Upper lobe of left lung (tissue), 6 donors: ENCODE measurements at places on chromosomes 7 and 10. TPM values are rescaled to one million over a fixed set of nuclear protein-coding genes. Genes with fewer than 3 reads are reported as not detected.

DNA sequence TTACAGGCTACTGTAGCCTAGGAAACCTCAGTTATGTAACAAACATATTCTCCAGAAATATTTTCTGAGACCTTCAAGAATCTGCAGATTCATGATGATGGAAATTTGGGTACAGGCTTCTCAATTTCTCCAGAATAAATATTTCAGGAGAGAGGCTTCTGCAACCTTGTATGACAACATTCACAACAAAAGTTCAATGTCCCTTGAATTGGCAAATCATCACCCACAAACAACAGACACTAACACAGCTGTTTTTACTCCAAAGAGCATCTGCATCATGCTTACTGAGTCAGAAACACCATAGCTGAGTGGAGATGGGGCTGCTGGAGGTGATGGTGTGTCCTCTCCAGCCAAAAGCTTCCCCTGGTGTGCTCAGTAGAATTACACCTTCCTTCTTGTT, 9.3 kb upstream of the COBL start:
- no peak overlapping the region for H3K27ac ChIP-seq
- H3K4me1 ChIP-seq, result peaks cover 4% of the 10 kb centered on the region
- H3K36me3 ChIP-seq, result no peaks in the 10 kb centered on the region

ADRA2A gene
- 1.5 TPM for total RNA-seq

DNA sequence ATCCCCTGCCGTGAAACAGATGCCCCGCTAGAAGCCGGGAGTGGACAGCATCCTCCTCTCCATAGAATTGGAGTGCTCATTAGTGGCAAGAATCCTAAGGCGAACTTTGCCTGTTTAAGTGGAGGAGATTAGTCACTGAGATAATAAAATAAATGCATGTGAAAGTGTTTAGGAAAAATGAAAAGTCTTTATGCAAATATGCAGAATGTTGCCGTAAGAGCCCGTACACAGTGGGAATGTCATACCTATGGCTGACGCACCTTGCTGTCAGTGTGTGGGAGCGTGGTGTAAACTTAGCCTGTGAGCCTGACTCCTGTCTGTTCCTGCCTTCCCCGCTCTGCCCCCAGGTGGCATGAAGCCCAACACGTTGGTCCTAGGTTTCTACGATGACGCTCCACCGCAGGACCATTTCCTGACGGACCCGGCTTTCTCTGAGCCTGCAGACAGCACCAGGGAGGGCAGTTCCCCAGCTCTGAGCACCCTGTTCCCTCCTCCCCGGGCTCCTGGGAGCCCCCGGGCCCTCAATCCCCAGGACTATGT, 1.7 kb upstream of the TRIP6 start:
- peak overlapping the region; percentile 78 for H3K4me3 ChIP-seq
- H3K36me3 ChIP-seq, result peaks cover 29% of the 10 kb centered on the region
- peak overlapping the region; percentile 94 for H3K27ac ChIP-seq
- DNase-seq, result no peak

ADAM8 gene
- total RNA-seq, result 93.2 TPM

DNA sequence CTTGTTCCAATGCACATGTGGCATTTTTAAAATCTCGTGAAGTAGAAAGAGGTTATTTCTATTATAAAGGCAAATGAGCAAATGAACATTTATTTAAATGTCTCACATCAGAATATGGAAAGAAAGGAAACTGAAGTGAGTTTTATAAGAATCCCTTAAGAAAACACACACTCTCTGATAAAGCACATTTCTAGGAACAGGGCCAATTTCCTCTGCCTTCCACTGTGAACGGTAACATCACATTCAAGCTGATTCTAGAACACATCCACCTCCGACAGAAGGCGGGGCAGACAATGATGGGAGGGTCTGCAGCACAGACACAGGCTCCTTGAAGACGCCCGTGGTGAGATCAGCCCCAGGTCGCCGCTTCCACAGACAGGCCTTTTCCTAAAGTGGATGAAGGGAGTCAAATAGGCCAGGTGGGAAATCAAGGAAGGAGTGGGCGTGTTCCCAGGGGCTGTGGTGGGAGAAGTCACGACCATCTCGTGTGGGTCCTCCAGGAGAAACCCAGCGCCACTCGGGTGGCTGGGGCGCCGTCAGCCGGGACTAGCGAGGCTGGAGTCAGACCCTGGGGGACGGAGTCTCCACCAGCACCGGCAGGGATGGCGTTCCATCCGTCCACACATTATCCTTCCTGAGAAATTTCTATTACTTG, 31.1 kb downstream of the PITRM1 start:
- no peak overlapping the region for H3K4me3 ChIP-seq
- H3K36me3 ChIP-seq, result peaks cover 100% of the 10 kb centered on the region
- no peaks in the 10 kb centered on the region for H3K27me3 ChIP-seq
- H3K4me1 ChIP-seq, result no peaks in the 10 kb centered on the region
- DNase-seq, result no peak

GRCh38 chr10:88346144-88346977, 236.8 kb downstream of the RNLS start:
- H3K36me3 ChIP-seq, result no peaks in the 10 kb centered on the region
- DNase-seq, result no peak
- H3K4me3 ChIP-seq, result no peak overlapping the region
- no peaks in the 10 kb centered on the region for H3K27me3 ChIP-seq

DNA sequence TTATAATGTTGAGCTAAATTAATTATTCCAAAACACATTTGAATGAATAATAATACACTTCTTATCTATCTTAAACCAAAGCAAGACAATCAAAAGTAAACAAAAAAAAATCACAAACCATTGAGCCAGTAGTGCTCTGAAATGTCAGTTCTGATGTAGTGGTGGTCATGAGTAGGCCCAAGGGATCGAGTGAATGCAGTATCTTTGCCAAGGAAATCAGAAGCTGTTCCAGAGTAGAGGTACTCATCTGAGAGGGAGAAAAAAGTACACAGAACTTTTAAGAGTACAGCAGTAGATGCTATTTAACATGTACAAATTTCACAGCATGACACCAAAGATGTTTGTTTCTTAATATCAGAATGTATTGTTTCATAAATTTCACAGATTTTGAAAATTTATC, 121.5 kb downstream of the SEMA3D start:
- DNase-seq, result no peak
- no peaks in the 10 kb centered on the region for H3K4me1 ChIP-seq
- no peak overlapping the region for H3K27ac ChIP-seq
- H3K36me3 ChIP-seq, result no peaks in the 10 kb centered on the region
- H3K4me3 ChIP-seq, result no peak overlapping the region

EDRF1 gene
- total RNA-seq, result 12.0 TPM

DNA sequence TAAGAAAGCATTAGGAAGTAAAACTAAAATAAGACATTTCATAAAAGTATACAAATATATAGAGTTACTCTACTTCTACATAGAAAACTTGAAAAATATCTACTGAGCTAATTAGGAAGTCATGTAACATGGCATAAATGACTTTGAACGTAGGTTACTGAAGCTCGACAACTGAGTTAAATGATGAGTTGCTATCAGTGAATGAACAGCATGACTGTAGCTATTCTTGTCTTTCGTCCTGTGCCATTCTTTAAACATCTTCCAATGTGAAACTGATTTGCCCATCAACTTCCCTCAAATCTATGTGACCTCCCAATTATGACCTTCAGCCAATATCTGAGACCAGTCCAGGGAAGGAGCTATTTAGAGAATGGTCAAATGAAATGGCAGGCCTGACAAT, 113.5 kb upstream of the NEBL start:
- H3K36me3 ChIP-seq, result no peaks in the 10 kb centered on the region
- H3K4me3 ChIP-seq, result no peak overlapping the region
- DNase-seq, result no peak
- no peaks in the 10 kb centered on the region for H3K4me1 ChIP-seq

DNA sequence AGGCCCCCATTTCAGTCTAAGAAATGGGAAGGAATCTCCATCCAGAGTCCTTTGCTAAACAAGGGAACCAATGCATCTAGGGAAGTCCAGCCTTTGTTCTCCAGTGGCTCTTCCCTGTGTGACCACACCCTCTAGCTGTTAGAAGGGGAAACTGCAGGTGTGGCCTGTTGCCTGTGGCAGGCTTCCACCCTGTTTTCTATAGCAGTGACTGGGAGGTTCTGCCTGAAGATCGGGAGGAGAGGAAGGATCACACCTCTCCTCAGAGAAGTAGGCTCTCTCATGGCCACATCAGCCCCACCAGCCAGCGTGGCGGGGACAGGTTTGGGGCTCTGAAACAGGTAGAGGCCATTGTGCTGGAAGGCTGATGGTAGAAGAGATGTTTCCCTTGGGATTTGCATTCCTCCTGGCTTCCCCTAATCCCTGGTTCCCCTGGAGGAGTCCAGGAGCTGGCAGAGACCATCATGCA, 47.7 kb upstream of the TRIM8 start:
- H3K36me3 ChIP-seq, result peaks cover 27% of the 10 kb centered on the region
- H3K4me3 ChIP-seq, result no peak overlapping the region
- DNase-seq, result peak; percentile 56
